Stimulated activated CD4-positive, alpha-beta T cell treated with anti-CD3 and anti-CD28 coated beads, Interleukin-15, amount 100 ng/mL, for 48 hours (primary cell): ENCODE measurements at places on chromosomes 16 and 17.
A peak's percentile ranks its signal among the peaks of the same experiment; 100 is the strongest.

DNA sequence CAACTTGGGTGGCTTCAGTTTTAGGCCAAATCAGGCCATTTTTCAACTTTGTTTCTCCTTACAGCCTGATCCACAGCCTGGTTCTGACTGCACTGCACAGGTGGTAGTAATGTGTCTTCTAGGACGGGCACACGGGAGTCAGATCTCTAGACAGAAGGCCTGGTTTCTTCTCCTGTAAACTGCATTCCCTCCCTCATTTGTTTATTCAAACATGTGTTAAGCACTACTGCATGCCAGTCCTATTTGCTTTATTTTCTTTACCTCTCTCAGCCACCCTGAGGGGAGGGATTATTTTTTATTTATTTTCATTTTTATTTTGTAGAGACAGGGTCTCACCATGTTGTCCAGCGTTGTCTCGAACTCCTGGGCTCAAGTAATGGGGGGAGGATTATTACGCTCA, 6.3 kb upstream of the KSR1 start:
- DNase-seq = no peak

DNA sequence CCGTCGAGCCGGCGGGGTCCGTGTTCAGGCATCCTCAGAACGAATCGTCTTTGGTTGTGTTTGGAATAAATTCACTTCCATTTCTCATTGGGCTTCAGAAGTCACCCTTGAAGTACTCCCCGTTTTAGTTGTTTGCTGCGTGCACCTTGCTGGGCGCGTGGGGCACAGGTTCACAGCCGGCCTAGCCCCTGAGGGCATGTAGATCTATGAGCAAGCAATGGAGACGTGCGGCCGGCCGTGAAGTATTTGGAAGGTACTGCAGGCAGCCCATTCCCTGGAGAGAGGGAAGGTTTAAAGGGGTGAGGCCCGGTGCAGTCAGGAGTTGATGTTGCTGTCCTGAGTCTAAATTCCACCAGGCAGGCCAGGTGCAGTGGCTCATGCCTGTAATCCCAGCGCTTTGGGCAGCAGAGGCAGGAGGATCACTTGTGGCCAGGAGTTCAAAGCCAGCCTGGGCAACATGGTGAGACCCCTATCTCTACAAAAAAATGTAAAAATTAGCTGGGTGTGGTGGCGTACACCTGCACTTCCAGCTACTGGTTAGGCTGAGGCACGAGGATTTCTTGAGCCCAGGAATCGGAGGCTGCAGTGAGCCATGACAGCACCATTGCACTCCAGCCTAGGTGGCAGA, 714 bp downstream of the ACSF3 start:
- DNase-seq = no peak

DNA sequence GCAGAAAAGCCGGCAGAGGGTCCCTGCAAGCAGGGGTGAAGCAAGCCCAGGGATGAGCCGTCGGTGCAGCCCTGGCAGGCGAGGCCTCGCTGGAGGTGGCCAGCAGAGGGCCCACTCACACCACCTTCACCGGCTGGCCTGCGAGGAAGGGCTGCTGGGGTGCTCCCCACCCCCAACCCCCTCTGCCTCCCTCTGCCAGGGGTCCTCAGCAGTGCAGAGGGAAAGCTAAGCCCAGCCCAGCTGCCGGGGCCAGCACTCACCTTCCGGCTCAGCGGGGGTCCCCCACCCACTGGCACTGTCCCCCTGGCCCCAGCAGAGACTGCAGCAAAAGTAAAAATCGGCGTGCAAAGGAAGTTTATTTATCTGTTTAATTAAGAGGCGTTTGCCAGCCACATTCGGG, 113.4 kb downstream of the ENGASE start:
- no peak for DNase-seq

- no peak for DNase-seq
These were observed 242.0 kb downstream of the FTO start for GRCh38 chr16:53945996-53946395.

DNA sequence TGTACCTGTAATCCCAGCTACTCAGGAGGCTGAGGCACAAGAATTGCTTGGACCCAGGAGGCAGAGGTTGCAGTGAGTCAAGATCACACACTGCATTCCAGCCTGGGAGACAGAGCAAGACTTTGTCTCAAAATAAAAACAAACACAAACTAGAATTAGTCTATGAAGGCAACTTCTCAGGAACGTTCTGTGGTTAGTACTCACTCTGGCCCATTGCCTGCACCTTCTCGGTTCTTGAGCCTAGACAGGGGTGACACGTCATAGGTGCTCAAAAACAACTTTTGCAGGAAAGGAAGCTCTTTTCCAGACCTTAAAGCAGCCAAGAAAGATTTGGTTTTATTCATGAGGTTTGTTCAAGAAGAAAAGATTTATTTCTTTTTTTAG, 22.3 kb upstream of the CNOT1 start:
- DNase-seq = no peak

DNA sequence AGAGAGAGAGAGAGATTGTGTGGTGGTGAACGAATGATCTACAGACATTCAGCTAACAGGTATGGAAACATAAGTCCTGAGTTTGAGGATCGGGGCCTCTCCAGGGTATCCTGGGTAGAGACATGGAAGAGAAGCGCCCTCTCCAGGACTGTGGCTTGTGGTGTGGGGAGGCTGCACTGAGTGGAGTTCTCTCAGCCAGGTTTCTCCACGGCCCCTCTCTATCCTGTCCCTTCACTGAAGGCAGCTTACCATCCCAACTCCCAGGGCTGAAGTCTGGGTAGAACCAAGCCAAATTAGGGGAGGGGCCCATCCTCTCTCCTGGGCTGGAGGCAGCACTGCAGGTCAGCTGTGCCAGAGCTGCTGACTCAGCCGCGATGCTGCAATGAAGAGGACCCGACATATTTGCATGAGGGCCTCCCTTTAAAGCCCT, 6.2 kb downstream of the C1QL1 start:
- no peak for DNase-seq

DNA sequence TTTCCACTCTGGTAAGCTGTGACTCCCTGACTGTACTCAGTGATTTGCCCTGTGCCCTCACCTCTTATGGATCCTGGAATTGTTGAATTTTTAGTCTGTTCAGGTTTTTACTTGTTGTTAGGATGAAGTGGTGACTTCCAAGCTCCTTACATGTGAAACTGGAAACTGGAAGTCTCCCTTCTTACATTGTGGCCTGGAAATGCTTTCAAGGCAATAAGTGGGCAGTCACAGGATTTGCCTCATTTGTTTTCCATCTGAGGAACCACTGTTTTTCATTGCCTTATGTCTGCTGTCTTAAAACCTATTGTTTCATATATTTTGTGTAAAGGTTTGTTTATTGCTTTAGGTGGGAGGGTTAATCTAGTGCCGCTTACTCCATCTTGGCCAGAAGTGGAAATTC, 155.8 kb downstream of the CYB561 start:
- DNase-seq = no peak

- DNase-seq = no peak
These were observed 20.6 kb downstream of the NTAN1 start for GRCh38 chr16:15035163-15035729.

- no peak for DNase-seq
These were observed 933.4 kb downstream of the KCNJ2 start for GRCh38 chr17:71102777-71103176.

DNA sequence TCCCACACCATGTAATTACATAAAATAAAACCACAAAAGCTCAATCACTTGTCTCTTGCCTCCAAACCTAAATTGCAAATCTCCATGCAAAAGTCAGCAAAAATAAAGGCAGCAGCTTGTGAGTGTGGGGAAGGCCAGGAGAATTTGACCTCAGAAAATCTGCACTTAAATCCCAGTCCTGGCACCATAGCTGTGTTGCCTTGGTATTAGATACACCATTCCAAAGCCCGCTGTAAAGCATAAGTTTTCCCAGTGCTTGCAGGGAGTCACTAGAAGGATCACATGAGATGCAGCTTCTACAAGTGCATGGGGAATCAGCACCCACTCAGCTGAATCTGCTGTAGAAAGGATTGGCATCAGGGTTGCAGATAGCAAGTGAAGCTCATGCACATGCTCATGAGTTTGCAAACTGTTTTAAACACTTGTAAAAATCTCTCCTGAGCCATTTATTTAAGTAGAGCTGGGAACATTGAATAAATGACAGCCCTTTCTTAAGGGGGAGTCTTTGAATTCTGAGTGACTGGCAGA, 495.0 kb upstream of the HSBP1 start:
- DNase-seq = no peak

DNA sequence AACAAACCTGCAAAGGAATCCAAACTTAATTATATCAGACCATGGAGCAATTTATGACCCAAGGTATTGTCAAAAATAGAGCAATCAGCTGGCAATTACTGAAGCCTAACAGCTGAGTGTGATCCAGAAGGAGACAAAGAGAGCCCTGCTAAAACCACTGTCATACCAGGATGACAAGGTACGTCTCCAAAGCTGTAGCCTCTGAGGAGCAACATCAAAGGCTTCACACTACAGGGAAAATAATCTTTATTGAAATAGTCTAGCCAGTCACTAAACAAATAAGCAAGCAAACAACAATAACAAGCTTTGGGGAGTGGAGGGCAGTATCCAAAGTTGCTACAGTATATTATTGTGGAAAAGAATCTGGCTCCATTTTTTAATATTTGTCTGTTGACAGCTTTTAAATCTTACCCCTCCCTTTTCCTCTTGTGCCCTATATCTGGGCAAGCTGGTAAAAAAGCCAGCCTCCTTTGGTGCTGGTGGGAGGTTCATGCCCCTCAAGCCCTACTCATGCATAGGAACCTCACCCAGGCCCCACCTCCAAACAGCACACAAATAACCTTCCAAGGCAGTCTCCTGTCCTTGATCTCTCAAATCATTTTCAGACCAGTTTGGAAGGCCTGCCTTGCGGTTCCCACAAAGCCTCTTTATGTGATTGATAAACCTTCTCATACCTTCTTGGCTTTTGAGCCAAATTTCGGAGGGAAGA, 73.7 kb downstream of the ITFG1 start:
- no peak for DNase-seq

DNA sequence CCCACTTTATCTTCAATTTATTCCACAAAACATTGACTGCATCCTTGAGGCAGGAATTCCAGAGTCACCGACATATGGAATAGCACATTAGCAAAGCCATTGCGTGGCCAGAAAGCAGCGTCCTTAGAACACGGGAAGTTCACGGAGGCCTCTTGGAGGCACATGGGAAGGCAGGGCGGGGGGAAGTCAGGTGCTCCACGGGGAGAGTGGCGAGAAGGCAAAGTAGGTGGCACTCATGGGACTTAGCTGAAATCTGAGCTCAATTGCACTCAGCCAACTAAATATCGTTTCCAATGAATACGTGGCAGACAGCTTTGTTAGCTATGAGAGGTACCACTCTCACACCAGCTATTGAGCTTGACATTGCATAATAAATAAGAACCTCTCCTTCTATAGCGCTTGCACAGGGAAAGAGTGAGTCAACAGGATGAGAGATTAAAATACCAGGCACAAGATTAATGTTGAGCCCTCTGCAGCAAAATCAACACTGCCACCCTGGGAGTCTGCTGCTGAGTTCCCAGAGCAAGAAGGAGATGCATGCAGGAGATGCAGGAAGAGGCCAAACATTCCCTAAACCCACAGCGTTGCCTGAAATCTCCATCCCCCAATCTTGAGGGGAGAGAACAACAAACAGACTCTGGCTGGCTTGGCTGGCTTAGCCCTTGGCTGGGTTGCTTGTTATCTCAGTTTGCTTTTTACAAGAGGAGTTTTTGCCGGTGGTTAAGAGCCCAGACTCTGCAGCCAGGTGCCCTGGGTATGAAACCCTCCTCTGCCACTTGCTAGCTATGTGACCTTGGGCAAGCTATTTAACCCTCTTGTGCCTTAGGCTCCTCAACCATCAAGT, 28.8 kb downstream of the ABCC12 start:
- DNase-seq = no peak

- DNase-seq = no peak
These were observed 1.9 kb upstream of the HOXB5 start for GRCh38 chr17:48595278-48595999.

GRCh38 chr17:73191443-73192205, 1.2 kb upstream of the COG1 start:
- peak; percentile 52 for DNase-seq

DNA sequence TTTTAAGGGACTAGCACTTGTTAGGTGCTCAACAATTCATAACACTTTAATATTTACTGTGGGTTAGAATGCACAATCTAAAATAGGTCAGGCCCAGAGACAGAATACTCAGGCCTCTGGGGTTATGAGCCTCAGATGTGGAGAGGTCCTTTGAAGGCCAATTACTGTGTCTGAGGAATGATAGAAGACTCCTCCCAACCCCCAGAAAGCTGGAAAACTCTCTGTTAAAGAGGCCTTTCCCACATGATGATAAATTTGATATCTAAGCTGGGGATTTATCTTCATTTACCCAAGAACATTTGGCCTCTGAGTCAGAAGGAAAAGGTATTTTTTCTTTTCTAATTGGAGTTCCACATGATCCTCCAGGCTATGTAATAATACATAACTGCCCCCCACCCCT, 41.1 kb upstream of the MMD start:
- no peak for DNase-seq

GRCh38 chr17:61251939-61252865, 147.4 kb upstream of the TBX2 start:
- DNase-seq = no peak

DNA sequence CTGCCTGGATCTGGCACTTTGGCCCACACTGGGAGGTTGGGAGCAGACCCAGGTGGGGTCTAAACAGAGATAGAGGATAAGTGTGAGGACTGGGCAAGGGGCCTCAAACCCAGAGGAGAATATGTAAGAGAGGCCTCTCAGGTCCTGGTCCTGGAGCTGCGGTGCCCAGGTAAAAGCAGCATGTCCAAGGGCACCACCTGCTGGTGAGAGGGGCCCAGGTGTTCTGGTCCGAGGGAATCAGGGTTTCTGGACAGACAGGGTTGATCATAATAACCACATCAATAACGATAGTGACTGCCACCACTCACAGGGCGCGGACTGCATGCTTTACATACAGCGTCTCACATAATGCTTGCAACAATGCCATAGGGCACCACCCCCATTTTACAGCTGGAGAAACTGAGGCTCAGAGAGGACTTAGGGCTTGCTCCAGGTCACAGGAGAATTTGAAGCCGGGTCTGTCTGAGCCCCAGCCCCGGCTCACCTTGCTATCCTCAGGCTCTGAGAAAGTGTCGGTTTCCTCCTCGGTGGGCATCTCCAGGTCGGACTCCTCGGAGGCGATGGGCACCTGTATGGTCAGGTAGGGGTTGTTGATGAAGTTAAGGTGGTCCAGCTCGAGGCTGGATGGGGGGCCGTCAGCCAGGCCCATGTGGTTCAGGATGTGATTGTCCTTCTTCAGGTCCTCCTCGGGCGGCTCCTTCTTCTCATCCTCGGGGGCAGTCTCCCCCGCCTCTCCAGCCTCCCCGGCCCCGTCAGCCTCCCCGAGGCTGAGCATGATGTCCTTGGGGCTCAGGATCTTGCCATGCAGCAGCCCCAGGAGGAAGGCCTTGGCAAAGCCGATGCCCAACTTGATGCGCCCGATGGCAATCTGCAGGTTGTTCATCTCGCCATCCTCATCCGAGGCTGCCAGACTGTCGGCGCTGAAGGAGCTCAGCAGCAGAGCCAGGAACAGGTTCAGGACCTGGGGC, 19.1 kb upstream of the CD79B start:
- DNase-seq = no peak
